ENCODE measurements at places on chromosomes 3 and 15.

DNA sequence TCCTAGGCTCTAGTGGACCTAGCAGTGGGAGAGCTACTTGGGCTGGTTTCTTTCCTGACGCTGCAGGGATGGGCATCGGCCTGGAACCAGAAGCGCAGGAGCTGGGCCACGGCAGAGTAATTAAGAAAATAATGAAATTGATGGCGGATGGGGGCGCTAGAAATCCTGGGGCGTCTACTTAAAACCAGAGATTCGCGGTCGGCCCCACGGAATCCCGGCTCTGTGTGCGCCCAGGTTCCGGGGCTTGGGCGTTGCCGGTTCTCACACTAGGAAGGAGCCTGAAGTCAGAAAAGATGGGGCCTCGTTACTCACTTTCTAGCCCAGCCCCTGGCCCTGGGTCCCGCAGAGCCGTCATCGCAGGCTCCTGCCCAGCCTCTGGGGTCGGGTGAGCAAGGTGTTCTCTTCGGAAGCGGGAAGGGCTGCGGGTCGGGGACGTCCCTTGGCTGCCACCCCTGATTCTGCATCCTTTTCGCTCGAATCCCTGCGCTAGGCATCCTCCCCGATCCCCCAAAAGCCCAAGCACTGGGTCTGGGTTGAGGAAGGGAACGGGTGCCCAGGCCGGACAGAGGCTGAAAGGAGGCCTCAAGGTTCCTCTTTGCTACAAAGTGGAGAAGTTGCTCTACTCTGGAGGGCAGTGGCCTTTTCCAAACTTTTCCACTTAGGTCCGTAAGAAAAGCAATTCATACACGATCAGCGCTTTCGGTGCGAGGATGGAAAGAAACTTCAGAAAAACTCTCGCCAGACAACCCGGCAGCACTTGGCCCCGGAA lies 6.1 kb downstream of the SOX14 start:
- DNase-seq = no peak

GRCh38 chr3:144774897-144775296 lies 803.3 kb downstream of the DIPK2A start:
- DNase-seq = peak; percentile 60

DNA sequence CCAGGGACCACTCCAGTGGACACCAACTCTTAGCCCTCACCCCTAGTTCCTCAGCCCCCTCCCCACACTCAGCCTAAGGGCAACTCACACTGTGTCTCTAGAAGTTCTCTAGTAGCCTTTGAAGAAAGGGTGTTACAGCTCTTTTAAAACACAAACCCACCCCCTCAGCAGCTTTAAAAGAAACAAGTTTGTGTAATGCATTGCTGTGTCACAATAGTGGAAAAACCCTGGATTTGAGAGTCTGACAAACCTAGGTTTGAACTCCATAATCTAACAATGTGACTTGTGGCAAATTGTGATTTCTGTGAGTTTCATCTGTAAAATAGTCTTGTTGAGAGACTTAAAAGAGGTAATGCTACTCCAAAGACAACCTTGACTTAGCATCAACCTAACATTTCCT lies 54.0 kb downstream of the PLCH1 start:
- no peak for DNase-seq

GRCh38 chr3:49133226-49133951 lies 539 bp upstream of the LAMB2 start:
- DNase-seq = peak; percentile 84

GRCh38 chr15:31442226-31442625 lies 115.6 kb downstream of the KLF13 start:
- no peak for DNase-seq

DNA sequence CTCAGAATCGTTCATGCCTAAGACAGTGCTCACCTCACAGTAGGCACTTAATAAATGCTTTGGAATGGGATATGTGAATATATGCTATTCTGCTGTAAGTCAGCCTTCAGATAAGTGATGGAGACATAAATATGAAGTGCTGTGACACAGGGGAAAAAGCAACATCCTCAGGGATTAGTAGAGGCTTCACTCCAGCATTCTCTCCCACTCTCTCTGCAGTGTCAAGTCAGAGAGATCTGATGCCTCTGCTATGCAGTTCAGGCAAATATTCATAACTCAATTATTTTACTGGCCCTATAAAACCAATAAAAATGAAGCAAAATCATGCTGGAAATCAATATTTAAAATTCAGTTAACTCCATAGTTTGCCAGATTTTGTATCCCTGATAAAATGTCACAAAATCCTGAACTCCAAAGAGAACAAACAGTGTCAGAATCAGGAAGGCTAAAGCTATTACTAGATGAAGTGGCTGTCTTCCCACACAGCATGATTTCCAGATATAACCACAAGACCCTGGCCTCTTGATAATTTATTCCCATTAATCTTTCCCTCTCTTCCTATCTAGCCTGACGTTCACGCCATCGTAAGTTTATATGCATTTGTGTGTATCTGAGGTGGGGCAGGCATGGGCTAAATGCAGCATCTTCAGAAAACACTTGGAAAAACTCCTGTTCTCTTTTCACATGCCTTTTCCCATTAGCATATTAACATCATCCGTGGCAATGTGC lies 278.9 kb upstream of the ATP11B start:
- DNase-seq = no peak

DNA sequence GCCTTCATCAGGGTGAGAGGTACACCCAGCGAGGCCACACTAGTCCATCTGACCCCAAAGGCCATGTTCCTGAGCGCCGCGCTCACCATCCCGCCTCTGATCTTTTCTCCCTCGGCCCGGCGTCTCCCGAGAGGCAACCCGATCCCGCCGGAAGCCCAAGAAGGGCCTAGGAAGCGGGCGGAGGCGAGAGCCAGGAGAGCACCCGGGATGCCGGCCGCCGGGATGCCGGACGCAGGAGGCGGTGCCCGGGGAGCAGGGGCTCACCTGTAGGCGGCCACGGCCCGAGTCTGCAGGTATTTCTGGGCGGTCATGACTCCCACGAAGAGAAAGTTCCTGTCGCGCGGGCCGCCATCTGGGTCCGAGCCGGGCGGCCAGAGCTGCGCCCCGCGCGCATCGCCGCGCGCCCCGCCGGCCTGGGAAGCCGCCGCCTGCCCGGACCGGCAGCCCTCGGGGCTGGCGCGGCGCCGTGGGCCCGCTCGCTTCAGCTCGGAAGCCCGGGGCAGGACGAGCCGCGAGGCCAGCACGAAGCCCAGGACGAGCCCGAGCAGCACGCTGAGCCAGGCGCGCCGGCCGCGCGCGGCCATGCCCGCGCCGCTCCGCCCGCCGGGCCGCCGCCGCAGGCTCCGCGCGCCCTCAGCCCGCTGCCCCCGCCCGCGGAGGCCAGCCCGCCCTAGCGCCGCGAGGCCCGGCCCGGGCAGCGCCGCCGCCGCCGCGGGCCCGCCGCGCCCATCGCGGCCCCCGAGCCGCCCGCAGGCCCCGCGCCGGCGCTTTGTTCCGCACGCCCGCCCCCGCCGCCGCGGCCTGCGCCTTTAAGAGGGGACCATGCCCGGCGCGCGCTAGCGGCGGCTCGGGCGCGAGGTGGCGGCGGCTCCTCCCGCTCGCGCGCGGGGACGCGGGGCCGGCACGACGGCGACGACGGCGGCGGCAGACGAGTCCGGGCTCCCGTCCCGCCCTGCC lies 697 bp downstream of the CHSY1 start:
- no peak for DNase-seq

DNA sequence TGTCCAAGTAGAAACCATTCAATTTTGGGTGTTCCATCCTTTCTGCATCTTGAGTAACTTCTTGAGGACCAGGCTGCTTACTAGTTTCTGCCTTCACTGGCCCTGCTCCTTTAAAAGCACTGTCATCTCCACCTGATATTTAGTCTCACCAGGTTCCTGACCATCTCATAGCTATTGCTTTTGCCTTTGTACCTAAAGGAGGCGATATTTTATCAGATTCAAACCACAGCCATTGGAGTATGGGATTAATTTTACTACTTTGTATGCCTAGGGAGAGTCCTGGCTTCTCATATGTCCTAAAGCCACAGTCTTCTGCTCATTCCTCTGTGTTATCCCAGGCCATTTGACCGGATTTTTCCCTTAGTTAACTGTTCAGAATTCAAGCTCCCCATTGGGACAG lies 51.8 kb upstream of the RFX7 start:
- no peak for DNase-seq

DNA sequence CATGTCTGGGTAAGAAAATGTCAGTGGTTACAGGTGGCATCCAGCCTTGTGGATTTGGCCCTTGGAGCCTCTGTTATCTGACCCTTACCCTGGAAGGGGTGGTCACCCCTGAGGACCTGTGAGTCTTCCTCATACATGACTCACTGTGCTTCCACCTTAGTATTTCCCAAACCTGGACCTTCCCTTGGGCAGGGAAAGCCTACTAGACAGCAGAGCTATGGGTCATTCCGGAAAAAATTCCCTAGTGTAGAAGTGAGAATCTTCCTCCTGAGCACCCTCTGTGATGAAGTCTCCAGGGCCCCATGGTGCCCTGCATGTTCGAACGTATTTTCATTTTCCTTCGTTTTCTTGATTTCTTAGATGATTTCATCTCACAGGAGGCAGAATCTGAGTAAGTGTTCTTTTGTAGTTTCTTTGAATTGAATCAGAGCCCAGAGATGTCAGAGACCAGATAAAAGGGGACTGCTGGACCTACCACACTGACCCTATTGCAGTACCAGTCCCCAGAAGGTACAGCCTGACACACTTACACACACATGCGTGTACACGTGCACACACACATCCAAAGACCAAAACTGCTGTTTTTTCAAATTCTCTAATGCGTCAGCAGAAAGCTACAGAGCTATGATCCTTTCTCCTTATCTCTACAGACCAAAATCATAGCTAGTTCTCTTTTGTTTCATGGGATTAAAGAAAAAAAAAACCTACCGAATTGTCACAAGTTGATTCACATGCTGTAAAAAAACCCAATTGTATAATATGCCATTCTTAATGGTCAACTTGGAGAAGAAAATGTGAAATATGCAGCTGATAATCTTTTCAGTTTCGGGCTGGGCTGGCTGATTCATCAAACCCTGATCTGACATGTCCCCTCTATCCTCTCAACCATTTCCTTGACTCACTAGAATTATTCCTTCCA lies 50.5 kb upstream of the ARHGEF3 start:
- DNase-seq = peak; percentile 28

- DNase-seq = no peak
Measured at GRCh38 chr15:71252044-71252739, 136.9 kb downstream of the THSD4 start.
